ENCODE measurements at places on chromosomes 12 and 14. TPM values are rescaled to one million over a fixed set of nuclear protein-coding genes. Genes with fewer than 3 reads are reported as not detected.

Gene SMCO2
- polyA plus RNA-seq = 0.15 TPM

Gene NABP2
- 27.7 TPM for polyA plus RNA-seq

GRCh38 chr12:2615665-2616402 is 178.9 kb upstream of the FKBP4 start:
- DNase-seq = peak; percentile 88

- DNase-seq = peak; percentile 34
Measured at GRCh38 chr12:68040450-68041075, 51.3 kb downstream of the IFNG-AS1 start.

DNA sequence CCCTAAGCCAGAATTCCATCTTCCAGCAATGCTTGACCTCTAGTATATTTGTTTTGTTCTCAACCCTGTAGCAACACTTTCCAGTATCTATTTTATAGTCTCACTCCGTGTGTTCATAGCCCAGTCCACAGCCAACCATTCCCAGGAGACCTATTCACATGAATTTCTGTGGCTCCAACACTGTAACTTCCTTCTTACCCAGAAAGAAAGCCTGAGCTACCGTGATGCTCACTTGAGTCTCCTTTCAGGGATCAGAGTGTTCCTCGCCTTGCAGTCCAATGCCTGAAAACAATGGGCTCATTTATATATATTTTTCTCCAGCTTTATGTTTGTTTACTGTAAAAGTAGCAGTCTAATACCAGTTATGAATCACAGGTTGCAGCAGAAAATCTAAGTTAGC is 645.0 kb upstream of the NOVA1 start:
- DNase-seq = no peak

DNA sequence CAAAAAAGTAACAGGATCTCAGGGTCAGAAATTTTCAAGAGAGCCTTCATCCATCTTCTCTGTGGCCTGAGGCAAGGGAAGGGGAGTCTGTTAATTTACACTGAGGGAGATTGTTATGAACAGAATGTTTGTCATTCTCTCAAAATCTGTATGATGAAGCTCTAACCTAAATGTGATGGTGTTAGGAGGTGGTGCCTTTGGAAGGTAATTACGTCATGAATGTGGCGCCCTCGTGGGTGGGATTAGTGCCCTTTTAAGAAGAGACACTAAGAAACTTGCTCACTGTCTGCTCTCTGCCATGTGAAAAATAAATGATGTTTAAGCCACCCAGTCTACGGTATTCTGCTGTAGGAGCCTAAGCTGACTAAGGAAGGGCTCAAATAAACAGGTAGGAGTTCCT is 521.6 kb downstream of the SNAPC1 start:
- no peak for DNase-seq
